Left kidney (tissue), 8 donors: ENCODE measurements at places on chromosomes 6 and 20. TPM values are rescaled to one million over a fixed set of nuclear protein-coding genes. Genes with fewer than 3 reads are reported as not detected.

GRCh38 chr20:38165089-38165965 lies at the start of gene TGM2:
Gene TGM2, minus strand, starts transcription at chr20:38165270. Its CDS starts 72 bp downstream, at chr20:38165198.
- DNase-seq: no peak

GRCh38 chr6:84842525-84843166 lies 78.2 kb upstream of the TBX18 start:
- DNase-seq: no peak

ZSCAN16 gene
- 13.1 TPM for polyA plus RNA-seq

EPPIN gene
- polyA plus RNA-seq: 0.55 TPM

BTBD3 gene
- polyA plus RNA-seq: 88.5 TPM

PARD6B gene
- 30.2 TPM for polyA plus RNA-seq
